ENCODE measurements at places on chromosomes 5 and 9.

DNA sequence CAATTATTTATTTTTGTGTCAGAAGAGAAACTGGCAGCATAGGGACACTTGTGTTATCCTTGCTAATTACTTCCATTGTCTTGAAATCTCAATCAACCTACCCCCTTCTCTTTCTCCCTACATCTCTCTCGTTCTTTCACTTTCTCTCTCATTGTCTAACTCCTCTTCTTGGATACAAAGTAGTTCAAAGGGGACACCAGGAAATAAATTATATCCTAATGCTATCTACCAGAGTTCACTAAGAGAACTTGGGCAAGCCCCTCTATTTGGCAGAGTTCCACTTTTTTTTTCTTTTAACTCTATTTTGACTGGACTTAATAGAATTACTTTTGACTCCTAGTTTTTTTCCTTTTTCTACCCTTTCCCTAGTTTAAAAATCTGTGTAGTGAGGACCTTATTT lies 102.2 kb downstream of the MEF2C start:
- DNase-seq = no peak

DNA sequence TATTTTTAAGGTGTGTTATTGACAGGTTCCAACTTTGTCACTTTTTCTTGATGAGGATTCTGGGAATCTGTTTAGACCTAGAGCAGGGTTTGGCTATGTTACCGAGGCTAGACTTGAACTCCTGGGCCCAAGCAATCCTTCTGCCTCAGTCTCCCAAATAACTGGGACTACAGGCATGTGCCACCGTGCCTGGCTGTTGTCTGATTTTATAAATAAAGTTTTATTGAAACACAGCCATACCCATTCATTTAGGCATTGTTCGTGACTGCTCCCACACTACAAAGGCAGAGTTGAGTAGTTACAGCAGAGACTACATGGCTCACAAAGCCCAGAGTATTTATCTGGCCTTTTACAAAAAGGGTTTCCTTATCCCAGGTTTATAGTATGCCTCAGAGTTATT lies 80.5 kb upstream of the TTC23L start:
- no peak for DNase-seq

- peak; percentile 80 for DNase-seq
Observed at GRCh38 chr5:173056783-173057061, 570 bp downstream of the CREBRF start.

DNA sequence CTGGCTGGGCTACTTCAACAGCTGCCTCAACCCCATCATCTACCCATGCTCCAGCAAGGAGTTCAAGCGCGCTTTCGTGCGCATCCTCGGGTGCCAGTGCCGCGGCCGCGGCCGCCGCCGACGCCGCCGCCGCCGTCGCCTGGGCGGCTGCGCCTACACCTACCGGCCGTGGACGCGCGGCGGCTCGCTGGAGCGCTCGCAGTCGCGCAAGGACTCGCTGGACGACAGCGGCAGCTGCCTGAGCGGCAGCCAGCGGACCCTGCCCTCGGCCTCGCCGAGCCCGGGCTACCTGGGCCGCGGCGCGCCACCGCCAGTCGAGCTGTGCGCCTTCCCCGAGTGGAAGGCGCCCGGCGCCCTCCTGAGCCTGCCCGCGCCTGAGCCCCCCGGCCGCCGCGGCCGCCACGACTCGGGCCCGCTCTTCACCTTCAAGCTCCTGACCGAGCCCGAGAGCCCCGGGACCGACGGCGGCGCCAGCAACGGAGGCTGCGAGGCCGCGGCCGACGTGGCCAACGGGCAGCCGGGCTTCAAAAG lies 36.9 kb upstream of the TTC1 start:
- DNase-seq = peak; percentile 49

- DNase-seq = no peak
Observed at GRCh38 chr9:109307380-109308240, 13.2 kb downstream of the EPB41L4B start.

DNA sequence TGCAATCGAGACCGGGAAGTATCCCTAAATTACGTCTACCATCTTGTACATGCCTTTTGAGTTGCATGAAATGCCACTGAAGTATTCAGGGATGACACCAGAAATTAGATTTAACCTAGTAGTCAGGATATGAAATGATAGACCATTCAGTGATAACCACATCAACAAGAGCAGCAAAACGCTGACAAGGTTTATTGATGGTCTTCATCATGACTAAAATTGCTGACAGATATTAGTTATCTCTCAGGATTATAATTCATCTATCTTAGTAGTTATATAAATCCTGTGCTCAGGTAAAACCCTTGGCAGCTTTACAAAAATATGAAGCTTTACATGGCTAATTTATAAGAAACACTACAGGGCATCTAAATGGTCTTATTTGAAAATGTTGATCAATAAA lies 1104.7 kb downstream of the EFNA5 start:
- no peak for DNase-seq

- DNase-seq = no peak
Observed at GRCh38 chr9:96202971-96203780, 98.8 kb downstream of the HSD17B3 start.

- no peak for DNase-seq
Observed at GRCh38 chr5:65356274-65356673, 125.4 kb downstream of the ADAMTS6 start.

DNA sequence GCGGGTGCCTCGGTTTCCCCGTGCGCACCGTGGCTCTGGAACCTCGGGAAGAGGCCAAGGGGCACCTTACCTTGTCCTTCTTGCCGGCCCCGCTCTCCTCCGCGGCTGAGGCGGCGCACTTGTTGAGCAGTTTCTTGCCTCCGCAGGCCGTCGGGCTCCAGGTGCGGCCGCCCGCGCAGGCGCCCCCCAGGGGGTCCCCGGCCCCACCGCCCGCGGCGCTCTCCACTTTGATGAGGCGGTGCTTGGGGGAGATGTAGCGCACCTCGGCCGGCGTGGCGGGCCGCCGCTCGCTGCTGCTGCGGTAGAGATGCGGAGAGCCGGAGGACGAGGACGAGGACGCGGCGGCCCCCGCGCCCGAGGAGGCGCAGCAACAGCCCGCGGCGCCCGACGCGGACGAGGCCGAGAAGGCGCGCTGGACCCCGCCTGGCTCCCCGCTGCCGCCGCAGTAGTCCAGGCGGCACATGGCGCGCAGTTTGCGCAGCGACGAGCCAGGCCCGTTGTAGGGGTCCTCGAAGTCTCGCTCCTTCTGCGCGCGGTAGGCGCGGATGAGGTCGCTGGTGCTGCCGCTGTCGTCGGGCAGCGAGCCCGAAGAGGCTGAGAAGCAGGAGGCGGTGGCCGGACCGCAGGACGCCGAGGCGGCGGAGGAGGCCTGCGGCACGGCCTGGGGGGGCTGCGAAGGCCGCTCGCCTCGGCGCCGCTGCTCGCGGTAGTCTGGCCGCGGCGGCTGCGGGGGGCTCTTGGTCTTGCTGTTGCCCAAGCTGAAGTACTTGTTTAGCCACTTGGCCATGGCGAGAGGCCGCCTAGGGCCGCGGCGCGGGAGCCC lies 957 bp downstream of the SHB start:
- peak; percentile 26 for DNase-seq

DNA sequence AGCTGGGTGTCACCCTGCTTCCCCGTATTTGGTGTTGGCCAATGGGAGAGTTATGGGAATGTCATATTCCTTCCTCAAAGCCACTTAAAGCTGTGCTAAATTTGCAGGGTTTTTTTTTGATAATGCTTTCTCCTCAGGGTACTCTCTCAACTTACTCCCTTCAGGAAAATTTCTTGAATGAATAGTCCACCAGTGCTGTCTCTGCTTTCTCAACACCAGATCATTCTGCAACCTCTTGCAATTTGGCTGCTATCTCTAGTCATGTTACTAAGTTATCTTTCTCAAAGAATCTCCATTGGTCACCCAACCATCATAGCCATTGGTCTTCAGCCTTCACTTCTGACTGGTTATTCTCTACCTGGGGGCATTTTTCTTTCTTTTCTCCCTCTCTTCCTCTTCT lies 13.4 kb upstream of the TNFAIP8 start:
- DNase-seq = no peak

DNA sequence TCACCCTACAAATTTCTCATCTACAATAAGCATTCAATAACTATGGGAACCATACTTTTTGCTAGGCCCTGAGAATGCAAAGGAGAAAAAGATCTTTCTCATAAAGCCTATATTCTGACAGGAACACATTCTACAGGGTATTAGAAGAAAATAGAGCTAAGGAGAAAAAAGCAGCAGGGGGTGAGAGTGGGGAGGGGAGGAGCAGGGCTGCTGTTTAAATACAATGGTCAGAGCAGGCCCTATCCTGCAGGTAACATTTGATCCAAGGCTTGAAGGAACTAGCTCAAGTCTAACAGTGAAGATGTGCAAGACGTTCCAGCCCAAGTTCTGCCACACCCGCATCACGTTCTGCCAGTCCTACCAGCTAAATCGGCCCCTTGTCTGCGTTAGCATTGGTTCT lies 89.7 kb downstream of the ELAVL2 start:
- no peak for DNase-seq

DNA sequence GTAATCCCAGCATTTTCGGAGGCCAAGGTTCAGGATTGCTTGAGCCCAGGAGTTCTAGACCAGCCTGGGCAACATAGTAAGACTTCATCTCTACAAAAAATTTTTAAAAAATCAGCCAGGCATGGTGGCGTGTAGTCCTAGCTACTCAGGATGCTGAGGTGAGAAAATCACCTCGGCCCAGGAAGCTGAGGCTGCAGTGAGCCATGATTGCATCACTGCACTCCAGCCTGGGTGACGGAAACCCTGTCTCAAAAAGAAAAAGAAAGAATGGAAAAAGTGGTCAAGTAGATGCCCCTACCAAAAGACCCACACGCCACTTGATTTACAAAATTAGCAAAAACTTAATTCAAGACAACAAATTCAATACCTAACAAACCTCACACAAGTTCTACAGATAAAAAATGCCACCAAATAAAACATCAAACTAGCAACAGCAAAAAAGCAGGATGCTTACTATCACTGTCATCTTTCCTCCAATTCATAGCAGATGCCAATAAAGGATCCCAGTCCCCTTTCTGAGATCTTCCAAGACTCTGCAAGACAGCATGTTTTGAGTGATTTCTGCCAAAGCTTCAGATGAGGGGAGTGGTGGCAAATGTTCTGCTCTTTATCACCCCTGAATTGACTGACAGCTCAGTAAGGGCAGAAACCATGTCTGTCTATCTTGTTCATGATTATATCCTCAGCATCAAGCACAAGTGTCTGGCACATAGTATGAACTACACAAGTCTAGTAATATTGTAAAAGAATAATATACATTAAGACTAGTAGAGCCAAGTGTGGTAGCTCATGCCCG lies 34.2 kb upstream of the TESK1 start:
- no peak for DNase-seq

- no peak for DNase-seq
Observed at GRCh38 chr9:8850914-8851313, 1051.3 kb upstream of the DMAC1 start.

GRCh38 chr5:761059-761771 lies 23.3 kb downstream of the ZDHHC11B start:
- DNase-seq = no peak

DNA sequence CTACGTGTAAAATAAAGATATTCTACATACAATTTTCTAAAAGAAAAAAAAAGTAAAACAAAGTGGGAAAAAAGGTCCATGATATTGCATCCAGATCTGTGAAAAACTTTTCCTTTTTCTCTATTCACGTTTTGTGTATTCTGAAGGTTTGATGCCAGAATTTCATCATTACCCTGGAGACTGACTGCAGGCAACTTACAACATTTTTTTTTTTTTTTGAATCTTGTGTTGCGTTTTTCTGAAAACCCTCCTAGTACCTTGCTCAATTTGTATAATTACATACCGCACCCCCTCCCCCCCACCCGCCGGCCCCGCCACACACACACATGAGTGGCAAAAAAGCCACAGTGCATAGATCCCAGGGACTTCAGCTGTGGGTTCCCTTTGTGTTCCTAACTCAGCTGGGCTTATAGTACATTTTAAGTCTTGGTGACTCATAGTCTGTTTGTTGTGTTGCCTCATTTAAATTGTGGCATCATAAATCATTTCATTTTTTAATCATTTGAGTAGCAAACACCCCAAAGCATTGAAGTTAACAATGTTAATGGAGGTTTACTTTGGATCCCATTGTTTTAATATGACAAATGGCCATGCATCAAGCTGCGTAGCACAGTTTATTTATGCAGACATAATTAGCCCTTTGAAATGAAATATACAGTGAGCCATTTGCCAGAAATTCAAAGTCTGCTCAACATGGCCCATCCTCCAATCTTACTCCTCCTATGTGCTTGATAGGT lies 36.0 kb downstream of the PRDM6 start:
- DNase-seq = no peak

GRCh38 chr9:98977246-98977714 lies 33.6 kb downstream of the COL15A1 start:
- no peak for DNase-seq

DNA sequence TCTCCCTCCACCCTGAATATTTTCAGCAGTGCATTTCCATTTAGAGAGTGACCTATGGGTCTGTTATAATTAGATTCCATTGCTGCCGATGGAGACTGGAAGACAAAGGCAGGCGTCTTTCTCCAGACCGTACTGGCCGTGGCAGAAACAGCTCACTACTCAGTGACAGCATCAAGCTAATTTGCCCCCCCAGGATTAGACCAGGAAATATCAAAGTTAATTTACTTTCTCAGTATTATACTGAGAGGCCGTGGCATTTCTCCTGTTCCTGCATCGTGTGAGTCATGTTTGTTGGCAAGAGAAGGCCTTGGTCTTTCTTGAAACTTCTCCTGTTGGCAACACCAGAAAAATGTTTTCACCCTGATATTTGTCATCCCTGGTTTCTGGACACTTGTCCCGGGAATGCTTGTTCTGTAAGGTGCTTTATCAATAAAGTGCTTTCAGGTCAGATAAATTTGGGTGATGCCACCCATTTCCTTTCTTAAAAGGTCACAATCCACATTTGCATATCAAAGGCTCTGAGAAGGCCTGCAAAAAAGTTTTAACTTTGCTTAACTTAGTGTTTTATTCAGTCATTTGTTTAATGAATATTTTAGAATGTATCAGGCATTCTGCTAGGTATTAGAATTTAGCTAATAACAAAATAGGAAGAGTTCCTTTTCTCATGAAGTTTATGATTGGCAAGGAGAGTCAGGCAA lies 28.4 kb downstream of the SV2C start:
- DNase-seq = no peak

DNA sequence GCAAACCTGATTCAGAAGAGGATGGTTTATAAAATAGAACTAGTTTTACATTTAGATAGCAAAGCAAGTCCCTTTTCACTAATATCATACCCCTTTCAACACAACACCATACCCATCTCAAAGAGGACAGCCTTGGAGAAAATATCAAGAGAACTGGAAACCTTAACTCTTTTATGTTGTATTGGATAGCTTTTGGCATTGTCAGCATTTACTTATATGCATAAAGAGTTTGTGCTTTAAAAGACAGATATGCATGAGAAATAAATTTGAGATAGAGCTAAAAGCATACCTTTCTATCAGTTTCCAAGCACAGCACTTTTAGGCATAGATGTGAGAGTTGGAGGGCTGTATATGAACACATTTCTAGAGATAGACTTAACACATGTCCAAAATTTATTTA lies 799.3 kb upstream of the ACO1 start:
- DNase-seq = no peak

DNA sequence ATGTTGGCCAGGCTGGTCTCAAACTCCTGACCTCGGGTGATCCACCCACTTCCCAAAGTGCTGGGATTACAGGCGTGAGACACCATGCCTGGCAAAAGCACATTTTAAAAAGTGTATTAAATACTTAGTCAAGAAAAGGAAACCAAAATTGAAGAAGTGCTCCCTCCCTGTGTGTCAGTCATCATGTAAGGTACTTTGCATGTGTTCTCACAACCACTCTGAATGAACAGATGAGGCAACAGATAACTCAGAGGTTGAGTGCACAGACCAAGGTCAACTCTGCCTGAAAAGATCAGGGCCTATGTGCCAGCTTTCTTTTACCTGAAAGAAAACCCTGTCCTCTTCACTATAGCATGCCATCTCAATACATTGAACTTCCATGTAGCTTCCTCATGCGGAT lies 289.7 kb downstream of the MRPS30 start:
- DNase-seq = no peak

GRCh38 chr5:101678481-101679193 lies 617.4 kb downstream of the SLCO4C1 start:
- DNase-seq = peak; percentile 81

All from endothelial cell (in vitro differentiated cells).